ENCODE measurements at places on chromosomes 1 and 21.

DNA sequence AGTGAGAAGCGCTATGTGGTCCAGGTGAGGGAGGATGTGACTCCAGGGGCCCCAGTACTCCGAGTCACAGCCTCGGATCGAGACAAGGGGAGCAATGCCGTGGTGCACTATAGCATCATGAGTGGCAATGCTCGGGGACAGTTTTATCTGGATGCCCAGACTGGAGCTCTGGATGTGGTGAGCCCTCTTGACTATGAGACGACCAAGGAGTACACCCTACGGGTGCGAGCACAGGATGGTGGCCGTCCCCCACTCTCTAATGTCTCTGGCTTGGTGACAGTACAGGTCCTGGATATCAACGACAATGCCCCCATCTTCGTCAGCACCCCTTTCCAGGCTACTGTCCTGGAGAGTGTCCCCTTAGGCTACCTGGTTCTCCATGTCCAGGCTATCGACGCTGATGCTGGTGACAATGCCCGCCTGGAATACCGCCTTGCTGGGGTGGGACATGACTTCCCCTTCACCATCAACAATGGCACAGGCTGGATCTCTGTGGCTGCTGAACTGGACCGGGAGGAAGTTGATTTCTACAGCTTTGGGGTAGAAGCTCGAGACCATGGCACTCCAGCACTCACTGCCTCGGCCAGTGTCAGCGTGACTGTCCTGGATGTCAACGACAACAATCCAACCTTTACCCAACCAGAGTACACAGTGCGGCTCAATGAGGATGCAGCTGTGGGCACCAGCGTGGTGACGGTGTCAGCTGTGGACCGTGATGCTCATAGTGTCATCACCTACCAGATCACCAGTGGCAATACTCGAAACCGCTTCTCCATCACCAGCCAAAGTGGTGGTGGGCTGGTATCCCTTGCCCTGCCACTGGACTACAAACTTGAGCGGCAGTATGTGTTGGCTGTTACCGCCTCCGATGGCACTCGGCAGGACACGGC lies 2.2 kb downstream of the CELSR2 start:
- DNase-seq = no peak

DNA sequence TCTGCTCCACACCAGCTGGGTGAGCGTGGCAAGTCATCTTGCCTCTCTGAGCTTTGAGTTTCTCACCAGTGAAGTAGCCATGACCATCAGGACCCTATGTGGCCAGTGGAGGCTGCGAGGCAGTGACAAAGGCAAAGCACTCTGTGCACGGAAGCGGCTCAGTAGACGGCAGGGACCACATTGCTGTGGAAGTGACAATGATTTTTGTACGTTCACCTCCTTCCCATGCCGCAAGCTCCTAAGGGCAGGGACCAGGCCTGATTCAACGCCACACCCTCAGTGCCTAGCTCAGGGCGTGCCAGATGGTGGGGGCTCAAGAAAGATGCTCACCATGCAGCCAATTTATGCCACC lies 210.5 kb downstream of the MATN1 start:
- DNase-seq = no peak

- DNase-seq = peak; percentile 57
Observed at GRCh38 chr1:230972855-230973271, 5.8 kb downstream of the TTC13 start.

GRCh38 chr1:23576338-23577055 lies 17.2 kb upstream of the ID3 start:
- DNase-seq = no peak

GRCh38 chr1:147735423-147735822 lies 25.0 kb downstream of the GJA5 start:
- DNase-seq = no peak

- no peak for DNase-seq
Observed at GRCh38 chr1:24140741-24141181, 2.2 kb downstream of the IL22RA1 start.

DNA sequence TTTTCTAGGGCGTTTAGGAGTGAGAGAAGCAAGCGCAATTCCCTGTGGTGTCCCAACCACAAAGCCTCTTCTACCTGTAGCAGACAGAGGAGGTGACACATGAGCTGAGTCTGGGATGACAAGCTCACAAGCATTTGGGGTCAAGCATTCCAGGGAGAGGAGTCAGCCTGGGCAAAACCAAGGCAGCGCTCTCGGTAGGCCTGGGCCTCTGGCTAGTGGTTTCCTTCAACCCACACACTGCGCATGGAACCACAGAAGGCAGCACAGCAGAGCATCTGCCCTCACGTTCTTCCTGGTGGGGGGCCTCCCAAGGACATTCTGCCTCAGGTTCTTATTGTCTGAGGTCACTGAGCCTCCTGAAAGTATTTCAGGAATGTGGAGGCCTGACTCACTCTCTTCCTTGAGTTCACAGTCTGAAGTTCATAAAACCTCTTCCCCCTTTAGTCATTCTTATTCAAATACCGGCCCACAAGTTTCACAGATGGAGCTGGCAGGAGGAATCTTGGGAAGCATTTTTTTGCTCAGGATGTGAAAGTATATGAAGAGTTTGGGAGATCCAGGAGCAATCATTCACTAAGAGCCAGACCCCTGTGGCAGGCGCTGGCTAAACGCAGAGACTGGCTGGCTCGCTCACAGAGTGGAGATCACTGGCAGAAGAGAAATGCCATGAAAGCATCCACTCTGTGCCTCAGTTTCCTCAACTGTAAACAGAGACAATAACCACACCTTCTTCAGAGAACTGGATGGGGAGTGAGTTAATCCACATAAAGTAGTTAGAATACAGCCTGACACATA lies 26.8 kb downstream of the CCN1 start:
- no peak for DNase-seq

DNA sequence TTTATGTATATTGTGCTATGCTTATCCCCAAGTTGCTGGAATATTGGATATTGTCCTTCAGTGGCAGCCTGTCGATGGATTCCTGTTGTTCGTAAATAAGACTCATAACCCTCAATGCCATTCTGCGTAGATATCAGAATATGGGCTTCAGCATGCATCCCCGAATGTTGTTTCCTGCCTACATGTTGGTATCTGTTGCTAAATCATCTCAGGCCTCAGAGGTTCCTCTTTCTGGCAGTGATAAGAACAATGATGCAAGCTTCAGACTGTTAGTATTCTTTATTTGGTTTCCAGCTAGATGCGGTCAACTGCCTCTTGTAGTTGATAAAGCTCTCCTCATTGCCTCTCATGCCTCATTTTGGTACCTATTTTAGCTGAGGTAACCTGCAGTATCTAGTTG lies 2082.6 kb downstream of the MRPL39 start:
- no peak for DNase-seq

DNA sequence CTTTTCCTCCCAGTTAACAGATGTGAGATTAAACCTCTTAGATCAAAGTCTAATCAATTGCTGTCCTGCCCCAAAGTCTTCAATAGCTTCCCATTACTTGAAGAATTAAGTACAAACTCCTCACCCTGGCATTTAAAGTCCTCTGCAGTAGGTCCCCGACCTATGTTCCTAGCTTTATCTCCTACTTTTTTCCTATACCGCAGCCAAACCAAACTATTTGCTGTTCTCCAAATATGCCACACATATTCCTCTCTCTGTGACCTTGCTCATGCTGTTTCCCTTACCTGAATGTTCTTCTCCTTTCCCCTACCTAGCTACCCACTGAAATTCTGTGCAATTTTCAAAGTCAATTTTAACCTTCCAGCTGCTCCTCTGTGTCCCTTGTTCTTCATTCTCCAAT lies 14.0 kb upstream of the PPP2R5A start:
- DNase-seq = no peak

DNA sequence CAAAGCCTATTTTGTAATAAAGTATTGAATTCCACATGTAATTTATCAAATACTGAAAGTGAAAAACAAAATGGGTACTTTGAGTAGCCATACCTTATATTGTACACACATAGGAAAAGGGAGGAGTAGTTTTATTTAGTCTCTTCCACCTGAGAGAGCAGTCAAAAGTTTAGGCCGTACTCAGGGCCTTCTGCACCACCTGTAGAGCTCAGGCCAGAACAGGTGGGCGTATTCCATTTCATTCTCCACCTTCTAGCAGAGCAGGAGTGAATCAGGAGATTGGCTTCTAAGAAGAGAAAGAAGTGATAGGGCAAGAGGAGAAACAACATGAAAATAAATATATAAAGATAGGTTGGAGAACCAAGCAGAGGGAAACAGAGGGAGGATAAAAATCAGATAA lies 44.0 kb downstream of the TRAF5 start:
- DNase-seq = no peak

DNA sequence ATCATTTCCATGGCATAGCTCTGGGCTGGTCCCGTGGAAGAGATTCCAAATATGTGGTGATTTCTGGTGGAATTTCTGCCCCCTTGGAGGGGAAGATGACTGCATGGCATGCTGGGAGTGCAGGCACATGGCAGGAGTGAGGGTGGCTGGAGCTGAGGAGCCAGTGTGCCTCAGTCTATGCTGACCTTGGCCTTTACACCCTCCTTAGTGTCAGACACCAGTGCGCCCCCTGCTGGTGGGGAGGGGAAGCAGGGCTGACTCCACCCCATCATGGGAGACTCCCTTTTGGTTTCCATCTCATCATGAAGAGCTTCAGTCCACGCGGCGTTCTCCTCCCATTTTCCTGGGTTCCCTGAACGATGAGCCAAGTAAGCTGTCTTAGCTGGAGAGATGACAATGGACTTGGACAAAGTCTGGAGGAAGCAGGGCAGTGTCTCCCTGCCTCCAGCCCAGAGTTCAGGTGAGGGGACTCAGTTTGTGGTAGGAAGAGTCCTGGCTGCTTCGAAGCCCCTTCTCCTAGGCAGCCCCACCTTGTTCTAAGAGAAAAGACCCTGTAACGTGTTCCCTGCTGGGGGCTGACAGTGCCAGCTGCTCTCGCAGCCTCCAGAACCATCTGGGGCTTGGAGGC lies 10.3 kb downstream of the ALX3 start:
- peak; percentile 79 for DNase-seq

DNA sequence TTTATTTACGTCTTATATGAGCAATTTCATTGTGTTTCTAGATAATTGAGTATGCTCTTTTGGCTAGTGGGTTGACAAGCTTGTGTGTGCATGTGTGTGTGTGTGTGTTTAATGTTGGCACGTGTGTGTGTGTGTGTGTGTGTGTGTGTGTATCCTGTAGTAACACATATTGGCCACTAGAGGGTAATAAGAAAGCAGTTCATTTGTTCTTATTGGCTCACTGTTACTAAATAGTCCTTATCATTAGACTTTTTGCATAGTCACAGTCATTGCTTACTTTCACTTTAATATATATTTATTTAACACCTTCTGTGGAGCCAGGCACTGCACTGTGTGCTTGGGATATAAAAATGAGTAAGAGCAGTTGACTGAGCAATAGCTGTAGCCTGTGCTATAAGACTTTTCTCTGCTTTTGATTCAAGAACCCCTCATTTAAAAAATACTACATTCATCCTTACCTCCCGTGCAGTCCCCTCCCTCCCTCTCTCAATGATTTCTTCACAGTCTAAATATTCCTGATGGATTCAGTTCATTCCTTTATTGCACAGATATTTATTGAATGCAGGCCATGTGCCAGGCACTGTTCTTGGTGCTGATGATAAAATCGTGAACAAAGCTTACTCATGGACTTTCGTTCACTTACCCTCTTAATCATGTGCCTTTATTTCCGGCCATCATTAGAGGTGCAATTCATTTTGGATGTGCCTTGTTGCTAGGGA lies 96.7 kb downstream of the DYRK1A start:
- DNase-seq = no peak

DNA sequence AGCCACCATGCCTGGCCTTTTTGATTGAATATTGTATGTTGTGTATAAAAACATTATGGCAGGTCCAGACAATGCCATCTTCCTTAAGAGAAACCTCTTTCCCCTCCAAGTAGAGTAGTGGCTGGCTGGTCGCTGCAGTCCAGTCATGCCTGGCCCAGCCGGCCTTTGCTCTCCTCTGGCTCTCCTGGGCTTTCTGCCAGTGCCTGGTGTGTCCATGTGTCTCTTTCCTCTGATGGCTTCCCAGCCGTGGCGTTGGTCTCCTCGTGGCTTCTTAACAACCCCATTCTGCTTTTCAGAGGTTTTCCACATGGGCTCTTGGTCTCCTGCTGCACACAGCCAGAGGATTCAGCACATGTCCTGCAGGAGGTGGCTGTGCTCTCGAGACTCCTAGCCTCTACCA lies 58.7 kb downstream of the DIP2A start:
- DNase-seq = no peak

- DNase-seq = peak; percentile 61
Observed at GRCh38 chr21:34707876-34708325, 39.1 kb downstream of the CLIC6 start.

DNA sequence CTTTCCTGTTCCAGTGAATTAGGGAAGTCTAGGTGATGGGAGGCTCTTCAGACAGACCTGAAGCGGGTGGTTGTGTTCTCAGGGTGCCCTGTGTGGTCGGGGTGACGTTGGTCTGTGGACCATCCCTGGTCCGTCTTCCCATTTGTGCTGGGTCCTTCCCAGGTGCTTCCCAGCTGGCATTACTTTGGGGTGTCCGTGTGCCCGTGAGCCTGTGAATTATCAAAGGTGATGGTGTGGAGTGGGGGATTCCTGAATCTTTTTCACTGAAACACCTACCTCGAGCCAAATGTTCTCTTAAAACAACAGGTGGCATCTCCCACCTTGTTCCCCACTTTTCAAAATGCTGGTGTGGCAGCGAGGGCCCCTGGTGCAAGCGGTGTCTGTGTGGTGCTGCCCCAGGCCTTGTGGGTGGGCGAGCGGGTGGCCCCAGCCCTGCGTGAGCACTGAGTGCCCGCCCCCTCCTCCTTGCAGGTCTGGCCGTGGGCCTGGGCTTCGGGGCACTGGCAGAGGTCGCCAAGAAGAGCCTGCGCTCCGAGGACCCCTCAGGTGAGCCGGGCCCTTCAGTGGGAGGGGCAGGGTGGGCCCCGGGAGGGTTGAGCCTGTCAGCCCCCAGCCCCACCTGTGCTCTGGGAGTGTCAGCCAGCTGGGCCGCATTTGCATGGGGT lies 37.0 kb downstream of the COQ8A start:
- no peak for DNase-seq

- no peak for DNase-seq
Observed at GRCh38 chr1:99650030-99650429, 4.1 kb downstream of the PALMD start.

DNA sequence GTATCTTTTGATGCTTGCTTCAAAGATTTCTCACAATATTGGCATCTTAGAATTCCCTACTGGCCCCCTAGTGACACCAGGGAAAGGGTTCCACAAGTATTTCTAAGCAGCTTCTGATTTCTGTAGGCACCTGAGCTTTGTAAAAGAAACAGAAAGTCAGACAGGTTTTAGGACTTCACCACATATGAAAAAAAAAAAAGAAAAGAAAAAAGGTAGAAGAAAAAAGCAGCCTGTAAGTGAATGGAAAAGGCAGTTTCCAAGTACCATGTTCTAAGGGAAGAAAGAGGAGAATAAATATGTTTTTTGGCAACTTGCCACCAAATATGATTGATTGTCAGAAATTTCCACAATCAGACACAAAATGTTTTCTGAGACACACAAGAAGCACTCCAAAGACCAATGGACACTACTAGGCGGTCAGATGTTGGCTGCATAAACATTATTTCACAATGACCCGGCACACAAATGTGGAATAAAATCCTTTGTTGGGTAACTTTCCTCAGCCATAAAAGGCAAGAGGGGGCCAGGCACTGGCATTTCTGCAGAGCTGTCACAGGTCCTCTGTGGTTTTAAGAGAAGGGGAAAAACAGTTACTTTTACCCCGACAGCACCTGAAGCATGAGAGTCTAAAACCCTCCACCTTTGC lies 12.7 kb upstream of the CPLANE2 start:
- no peak for DNase-seq

Data from activated naive CD4-positive, alpha-beta T cell treated with Interleukin-2 at 50 U/mL for 16 hours (primary cell).